OCI-M1 (cell line): ENCODE measurements at places on chromosomes 5 and 9.

DNA sequence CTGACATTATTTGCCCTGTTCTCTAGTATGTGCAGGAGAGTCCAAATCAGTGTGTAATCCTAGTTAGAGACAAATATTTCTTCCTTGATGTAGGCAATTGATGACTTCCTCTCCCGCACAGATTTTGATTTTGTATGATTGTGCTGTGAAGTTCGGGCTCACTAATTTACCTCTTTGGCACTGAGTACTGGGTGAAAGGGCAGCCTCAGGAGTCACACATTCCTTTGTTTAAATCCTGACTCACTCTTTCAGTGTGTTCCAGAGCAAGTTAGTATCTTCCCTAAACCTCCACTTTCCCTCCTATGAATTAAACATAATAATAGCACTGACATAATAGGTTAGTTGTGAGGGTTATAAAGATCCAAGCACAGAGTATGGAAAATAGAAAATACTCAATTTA, 269.7 kb downstream of the ISL1 start:
- DNase-seq: no peak

DNA sequence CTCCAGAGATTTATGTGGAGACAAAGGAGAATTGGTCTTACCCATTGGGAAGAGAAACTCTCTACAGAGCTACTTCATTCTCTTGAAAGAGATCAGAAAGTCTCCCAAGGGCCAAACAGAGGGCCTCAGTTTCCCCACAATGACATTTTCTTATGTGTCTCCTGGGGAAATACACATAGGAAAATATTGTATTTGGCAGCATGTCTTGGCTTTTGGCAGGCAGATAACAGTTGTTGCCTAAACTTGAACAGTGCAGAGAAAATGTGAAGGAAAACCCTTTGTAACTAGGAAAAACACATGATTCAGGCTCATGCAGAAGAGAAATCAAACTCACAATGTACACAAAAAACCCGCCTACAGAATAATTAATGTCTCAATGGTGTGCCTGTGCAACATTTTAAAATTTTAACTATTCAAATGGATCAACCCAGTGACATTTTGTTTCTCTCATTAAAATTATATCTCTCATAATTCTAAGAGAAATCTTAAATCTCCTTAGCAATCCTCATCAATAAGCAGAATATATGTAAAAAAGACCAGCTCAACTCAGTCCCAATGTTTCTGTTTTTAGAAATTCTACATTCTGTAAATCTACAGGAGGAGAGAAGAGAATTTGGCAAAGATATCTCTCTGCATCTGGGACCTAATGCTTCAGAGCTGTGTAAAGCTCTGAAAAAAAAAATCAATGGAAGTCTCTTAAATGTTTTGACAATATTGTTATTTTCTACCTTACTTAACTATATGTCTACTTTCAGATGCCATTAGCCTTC, 205.1 kb downstream of the ADAMTSL1 start:
- DNase-seq: no peak

- no peak for DNase-seq
These were observed 59.8 kb upstream of the ABCA1 start for GRCh38 chr9:104987743-104988142.

DNA sequence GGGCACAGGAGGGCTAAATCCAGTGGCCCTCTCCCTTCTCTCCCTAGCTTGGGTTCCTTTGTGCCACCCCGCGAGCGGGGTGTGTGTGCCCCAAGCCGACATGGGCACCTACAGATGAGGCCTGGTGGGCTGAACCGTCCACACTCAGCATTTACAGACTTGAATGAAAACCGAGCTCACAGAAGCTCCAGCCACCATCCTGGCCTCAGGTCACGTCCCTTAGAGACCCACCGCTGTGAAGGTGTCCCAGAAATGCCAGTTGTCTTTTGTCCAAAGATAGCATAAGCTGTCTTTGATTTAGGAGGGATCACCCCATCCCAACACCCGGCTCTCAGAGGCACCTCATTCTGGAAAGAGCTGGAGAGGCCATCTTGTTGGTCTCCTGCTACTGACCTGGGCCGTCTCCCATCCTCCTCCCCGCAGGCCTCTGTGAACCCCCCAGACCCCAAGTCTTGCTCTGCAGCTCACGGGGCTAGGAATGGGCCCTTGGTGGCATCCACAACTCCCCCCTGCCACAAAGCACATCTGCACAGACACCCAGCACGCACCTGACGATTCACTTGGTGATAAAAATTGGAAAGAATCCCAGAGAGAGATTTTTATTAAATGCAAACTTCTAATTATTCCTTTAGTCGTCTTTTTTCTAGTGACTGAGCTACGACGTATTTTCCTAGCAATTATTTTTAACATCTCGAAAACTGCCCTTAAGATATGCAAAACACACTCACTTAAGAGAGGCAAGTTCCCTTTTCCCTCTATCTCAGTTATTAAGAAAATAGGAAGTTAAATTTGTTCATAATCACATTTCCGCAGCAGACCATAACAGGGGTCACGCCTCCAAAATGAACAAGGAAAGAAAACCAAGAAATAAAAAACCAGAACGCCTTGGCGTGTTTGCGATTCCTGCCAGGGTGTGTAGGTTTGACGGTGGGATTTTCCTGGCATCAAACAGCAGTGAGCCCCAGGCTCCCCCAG, 80.5 kb upstream of the LMX1B start:
- DNase-seq: no peak

DNA sequence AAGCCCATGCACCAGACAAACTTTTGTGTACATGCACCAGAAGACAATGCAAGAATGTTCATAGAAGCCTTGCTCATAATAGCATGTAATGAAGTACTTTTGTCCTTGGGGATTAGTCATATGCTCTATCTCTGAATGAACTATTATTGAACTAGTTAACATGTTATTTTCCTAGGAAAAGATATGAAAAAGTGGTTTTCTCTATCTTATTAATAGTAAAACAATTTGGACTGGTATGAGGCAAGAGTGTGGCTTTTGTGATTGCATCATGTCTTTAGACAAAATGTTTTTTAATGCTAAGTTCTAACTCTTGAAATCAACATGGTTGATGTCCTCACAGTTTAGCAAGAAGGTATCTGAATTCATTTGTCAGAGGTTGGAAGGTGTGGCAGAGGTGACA, 55.7 kb upstream of the SPDL1 start:
- DNase-seq: no peak

DNA sequence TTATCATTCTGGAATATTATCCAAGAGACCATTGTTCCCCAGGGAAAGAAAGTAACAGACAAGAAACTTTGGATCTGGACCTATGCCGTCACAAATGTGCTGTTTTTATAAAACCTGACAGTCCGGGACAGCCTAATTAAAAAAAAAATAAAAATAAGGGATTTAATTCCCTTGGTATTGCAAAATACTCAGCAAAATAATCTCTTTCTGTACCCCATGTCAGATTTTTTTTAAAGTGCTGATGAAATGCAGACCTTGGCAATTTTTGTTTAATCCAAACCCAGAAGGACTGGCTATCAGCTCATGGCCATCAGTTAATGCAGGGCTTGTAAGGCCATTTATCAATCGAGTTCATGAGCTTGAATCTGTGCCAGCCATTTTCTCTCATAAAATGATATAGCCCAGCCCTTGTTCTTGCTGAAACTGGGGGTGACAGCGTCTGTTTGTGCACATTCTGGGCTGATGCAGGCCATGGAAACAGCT, 162.7 kb upstream of the S1PR3 start:
- DNase-seq: no peak

GRCh38 chr9:101566904-101567724, 27.7 kb downstream of the PPP3R2 start:
- peak; percentile 80 for DNase-seq

GRCh38 chr9:116337015-116337414, 183.4 kb downstream of the PAPPA start:
- no peak for DNase-seq

DNA sequence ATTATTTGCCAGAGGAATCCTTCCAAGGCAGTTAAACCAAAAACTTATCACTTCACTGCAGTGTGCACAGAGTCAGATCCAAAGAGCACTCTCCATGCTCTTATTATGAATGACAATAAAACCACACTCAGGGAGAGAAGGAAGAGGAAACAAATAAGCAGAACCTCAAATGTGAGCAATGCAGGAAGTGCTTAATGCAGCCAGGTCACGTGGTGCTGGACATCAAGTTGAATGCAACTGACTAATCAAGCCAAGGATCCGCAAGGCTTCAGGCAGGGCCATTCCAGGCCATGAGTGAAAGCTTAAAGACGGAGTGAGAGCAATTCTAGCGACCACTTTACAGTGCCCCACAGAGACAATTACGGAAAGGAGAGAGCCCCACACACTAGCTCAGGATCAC, 230.4 kb upstream of the PUM3 start:
- no peak for DNase-seq

- DNase-seq: no peak
These were observed 50.7 kb upstream of the FREM1 start for GRCh38 chr9:14960881-14961280.

DNA sequence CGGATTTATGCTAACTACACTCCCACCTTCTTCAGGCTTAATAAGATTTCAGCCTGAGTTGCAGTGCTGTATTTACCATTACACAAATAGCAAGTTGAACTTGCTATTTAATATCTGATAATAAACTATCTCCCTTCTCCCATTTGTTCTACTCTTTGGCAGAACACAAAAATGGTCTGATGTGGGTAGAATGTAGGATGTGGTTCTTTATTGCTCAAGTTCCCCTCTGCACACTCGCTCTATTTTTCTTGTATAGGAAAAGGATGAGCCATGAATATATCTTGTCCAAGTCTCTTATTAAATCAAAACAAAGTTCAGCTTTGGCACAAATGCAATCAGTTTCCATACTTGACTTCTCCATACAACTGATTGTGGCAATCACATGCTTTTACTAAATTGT, 37.2 kb upstream of the KIF2A start:
- DNase-seq: no peak

DNA sequence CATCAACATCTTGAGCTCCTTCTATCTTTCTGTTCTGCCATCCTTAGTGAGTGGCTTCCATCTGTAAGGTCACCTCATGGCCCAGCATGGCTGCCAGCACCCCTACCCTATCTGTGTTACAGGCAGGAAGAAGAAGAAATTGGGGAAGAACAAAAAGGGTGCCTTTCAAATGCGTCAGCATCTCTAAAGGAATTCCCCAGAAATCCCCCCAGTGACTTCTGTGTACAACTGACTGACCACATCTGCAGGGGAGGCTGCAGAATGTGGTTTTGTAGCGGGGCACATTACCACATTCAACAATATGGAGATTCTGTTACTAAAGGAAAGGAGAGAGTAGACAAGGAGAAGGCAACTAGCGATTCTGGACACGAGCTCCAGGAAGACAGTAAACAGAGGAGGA, 40.1 kb downstream of the ALG2 start:
- peak; percentile 59 for DNase-seq

DNA sequence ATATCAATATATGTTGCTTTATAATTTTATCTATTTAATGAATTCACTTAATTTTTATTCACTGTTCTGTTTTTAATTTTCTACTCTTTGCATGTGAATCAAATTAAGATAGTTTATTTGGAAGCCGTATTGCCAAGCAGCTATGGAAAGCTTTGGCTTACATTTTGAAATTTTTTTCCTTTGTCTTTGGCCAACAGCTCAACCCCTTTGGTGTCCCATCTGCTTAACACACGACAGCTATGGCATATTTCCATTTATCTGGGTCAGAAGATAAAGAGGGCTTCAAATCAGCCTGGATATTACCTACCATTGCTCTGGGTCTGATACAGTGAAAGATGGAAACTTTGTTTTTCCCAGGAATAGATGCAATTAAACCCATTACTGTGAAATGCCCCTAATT, 201.0 kb downstream of the WDR70 start:
- no peak for DNase-seq

- peak; percentile 2 for DNase-seq
These were observed 87.4 kb downstream of the ZNF608 start for GRCh38 chr5:124658867-124659557.

- no peak for DNase-seq
These were observed 50.5 kb upstream of the PCAT7 start for GRCh38 chr9:94504358-94504757.

- DNase-seq: no peak
These were observed 97.5 kb downstream of the MARCHF11 start for GRCh38 chr5:16082053-16082452.

DNA sequence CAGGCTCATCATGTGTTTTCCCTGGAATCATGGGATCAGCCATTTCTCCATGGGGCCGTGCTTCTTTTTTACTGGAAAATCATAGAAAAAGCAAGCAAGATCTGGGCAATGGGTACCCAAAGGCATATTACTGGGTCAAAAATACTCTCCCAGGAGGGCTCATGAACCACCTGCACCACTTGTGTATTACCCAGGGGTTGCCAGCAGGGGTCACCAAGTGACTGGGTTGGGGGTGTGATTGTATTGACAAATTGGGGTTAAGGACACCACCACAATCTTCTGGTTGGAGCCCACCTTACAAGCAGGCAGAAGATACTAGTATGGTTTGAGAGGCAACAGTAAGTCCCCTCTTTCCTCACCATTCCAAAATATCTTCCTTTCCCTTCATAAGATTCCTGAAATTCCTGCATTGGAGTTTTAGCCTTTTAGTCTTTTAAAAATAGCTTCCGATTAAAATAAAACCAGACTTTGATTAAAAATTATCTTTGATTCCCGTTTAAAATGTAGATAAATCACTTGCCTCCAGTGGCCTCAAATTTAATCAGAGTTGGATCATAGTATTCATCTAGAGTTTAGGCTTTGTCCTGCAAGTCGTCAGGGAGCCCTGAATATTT, 603.3 kb downstream of the KIF4B start:
- peak; percentile 54 for DNase-seq

GRCh38 chr5:21895766-21896350, 957.3 kb downstream of the CDH12 start:
- DNase-seq: no peak

DNA sequence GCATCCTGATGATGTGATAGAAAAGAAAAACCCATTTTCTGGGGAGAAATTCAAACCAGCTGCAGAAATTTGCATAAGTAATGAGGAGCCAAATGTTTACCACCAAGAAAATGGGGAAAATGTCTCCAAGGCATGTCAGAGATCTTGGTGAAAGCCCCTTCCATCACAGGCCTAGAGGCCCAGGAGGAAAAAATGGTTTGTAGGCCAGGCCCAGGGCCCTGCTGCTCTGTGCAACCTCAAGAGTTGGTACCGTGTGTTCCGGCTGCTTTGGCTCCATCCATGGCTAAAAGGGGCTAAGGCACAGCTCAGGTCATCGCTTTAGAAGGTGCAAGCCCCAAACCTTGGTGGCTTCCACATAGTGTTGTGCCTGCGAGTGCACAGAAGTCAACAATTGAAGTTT, 543.1 kb downstream of the ZNF608 start:
- DNase-seq: no peak

- no peak for DNase-seq
These were observed 2.4 kb upstream of the ARHGEF37 start for GRCh38 chr5:149578896-149579295.

DNA sequence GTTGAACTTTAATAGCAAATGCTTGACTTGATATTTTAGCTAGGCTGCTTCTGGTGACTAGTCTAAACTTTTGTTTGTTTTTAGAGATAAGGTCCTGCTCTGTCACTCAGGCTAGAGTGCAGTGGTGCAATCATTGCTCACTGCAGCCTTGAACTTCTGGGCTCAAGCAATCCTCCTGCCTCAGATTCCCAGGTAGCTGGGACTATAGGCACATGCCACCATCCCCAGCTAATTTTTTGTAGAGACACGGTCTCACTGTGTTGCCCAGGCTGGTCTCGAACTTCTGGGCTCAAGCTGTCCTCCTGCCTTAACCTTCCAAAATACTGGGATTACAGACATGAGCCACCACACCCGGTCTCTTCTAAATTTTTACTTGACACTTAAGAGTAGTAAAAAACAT, 20.7 kb downstream of the CDC37L1 start:
- peak; percentile 98 for DNase-seq

GRCh38 chr5:74641735-74642542, 1.4 kb upstream of the ENC1 start:
- peak; percentile 79 for DNase-seq
